Sigmoid colon (tissue), 7 donors: ENCODE measurements at places on chromosomes 12 and 14.

- DNase-seq: no peak
Observed at GRCh38 chr12:75969768-75970167, 61.8 kb downstream of the PHLDA1 start.

GRCh38 chr14:54881761-54882401 lies 20.7 kb downstream of the GCH1 start:
- no peak for DNase-seq

DNA sequence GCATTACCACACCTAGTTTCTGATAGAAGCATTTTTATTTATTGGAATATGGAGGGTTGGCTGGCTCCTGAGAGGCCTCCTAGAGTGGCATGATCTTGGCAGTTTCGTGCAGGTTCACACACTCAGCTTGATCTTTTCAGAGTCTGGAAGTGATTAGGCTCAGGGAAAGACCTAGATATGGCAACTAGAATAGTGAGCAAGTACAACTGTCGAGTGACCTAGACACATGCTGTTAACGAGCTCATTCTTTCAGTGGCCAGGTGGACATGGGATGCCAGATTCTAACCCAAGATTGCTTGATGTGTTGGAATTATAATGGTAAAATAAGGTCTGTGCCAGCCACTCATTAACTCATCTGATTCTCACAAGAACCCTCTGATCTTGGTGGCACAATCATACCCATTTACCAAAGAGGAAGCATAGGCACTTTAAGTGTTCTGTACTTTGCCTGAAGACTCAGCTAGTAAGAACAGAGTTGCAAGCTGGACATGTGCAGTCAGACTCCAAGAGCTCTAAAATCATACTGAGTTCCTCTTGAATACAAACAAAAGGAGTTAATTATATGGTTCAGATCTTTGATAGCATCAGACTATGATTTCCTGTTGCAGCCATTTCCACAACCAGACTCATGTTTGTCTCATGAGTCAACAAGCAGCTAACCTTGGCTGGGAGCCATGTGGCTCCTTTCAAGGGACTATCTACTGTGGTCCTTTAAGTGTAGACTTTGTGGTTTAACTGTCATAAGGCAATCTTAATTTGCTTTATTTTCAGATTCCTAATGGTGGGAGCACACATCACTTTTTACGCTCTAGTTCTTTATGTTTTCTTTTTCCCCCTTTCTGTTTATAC lies 144.2 kb downstream of the PLEKHA5 start:
- peak; percentile 78 for DNase-seq

DNA sequence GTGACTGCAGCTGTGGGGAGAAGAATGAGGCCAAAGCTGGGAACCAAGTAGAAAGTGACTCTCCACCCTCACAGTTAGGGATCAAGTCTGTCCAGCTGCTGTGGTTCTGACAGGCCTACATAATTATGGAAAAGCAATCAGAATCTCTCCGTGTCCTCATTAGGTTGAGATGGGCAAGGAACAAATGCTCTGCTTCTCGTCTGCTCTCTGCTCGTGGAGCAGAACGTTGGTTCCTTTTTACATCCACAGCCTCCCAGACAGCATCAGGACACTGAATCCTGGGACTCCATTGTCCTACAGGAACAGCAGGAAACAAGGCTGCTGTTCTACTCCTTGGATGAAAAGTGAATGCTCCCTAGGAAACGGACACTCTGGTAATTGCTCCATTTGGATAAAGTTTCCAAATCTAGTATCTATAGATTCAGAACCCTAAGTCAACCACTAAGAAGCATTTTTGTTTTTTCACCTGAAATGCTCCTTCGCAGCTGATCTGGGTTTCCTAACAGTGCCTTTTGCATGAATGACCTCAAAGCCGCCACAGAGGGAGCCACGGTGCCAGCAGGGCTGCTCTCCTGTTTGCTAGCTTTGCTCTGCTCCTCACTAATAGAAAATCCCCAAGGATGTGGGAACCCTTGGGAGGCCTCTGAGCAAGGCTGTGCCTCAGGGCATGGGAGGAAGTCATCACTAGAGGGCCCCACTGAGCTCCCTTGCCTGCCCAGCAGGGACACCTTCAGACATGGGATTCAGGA lies 102.0 kb downstream of the EGLN3 start:
- DNase-seq: peak; percentile 71

DNA sequence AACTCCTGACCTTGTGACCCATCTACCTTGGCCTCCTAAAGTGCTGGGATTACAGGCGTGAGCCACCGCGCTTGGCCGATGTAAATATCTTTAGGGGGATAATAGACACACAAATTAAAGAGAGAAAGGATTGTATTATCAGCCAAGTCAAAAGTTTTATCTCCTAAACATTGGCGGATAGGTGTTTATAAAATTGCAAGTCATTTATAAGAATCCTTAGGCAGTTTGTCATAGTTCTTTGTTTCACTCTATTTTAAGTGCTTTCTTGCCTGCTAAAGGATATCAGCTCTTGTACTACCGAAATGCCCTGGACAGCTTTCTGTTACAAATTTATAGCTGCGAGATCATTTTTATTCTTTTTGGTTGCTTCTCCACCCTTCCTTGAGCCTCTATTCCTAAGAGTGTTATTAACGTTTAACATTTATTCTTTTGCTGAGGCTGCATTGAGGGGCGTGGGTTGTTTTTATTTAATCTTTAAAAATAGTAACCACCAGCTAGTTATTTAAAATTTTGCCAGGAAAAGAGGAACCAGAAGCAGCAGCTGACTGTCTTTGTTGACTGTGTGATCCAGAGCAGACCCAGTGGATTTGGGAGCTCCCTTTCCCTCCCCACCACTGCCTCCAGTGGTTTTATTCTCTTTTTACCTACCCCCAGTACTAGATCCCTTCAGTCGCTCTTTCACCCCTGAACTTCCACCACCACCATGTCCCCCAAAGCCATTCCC lies 106.4 kb downstream of the DIP2B start:
- DNase-seq: no peak

GRCh38 chr14:70166530-70167203 lies 22.1 kb downstream of the SLC8A3 start:
- no peak for DNase-seq

DNA sequence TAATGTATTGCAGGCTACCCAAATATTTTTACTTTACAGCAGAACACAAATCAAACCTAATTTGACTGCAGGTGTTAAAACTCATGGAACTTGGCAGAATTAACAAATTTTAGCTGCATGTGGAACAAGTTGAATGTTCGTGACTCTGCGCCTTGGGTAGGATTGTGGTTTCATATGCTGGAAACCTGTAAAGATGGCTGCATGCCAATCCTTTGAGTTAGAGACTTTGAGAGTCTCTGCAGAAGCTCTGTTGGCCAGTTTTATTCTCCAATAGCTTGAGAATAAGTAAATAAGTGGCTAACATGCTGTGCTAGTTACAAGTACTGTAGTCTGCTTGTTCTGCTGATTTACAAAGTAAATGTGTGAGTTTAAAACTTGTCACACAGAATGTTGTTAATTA lies 77.8 kb downstream of the PDE6H start:
- peak; percentile 67 for DNase-seq

- DNase-seq: no peak
Observed at GRCh38 chr14:89757313-89757939, 197.1 kb downstream of the EFCAB11 start.

- DNase-seq: peak; percentile 44
Observed at GRCh38 chr12:109732321-109733305, 19.0 kb downstream of the FAM222A start.

DNA sequence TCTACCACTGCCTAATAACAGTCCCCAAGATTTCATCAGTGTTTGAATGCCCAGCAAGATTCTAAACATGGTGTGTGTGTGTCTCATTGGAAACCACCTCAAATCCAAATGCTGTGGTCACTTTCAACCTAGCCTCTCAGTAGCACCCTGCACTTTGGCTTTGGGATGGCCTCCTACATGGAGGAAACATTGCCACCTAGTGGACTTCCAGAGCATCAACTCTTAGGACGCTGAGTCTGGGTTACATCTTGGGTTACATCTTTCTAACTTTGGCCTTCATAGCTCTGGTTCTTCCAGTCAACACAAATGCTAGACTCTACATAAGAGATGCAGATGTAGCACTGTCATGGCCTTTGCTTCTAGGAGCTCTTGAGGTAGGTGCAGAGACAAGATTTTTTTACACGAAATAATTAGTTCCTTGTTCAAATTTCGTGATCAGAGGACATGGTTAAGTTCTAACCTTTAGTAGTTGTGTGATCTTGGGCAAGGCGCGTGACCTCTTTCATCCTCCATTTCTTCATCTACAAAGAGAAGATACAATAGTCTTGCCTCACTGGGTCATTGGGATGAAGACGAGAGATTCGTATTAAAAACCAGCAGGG lies 113.5 kb upstream of the VASH1 start:
- no peak for DNase-seq

- no peak for DNase-seq
Observed at GRCh38 chr14:59294662-59294992, 106.2 kb downstream of the DAAM1 start.

DNA sequence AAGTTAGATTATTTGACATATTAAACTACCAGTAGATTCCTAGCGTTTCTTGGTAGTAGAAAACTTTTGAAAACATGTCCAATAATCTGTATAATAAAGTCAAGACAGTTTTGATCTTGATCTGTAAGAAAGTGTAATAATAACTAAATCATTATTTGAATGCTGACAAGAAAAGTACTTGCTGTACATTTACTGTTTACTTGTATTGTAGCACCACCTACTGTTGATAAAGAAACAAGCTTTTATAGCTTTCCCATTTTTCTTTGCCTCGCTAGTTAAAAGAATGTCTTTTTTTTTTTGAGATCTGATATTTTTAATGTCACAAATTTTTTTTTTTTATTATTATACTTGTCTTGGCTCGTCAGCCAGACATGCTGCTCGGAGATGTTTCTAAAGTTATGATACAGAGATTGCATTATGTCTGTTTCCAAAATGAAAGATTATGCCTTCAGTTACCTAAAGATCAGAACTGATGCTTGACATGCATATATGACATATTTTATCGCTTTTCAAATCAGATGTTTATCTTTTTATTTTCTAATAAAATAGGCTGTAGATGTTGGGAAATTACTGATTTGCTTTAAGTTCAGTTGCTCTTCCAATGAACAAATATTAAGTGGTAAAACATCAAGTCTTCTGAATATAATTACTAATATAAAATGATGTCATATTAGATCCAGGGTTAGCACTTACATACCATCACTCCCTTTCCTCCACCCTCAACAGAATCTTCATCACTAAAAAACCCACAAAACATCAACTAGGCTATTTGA lies 140.5 kb downstream of the AKAP6 start:
- DNase-seq: no peak

DNA sequence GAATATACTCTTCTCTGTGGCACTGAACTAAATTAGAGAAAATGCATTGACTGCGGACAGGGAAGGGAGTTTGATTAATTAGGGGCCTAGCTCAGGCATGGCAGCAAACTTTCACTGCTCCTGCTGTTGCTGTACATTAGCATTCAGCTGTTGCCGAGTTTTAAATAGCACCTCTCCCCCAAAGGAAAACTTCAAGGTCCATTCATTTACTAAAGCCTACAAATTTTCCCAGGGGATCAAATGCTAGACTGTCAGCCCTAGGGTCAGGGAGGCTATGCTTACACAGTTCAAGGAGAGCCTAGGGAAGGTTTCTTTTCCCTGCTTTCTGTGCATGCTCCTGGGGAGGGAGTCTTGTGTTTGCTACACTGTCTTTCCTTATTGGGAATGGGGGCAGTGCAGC lies 60.0 kb upstream of the GZMB start:
- DNase-seq: no peak

GRCh38 chr14:54140551-54140950 lies 183.9 kb upstream of the BMP4 start:
- DNase-seq: no peak

DNA sequence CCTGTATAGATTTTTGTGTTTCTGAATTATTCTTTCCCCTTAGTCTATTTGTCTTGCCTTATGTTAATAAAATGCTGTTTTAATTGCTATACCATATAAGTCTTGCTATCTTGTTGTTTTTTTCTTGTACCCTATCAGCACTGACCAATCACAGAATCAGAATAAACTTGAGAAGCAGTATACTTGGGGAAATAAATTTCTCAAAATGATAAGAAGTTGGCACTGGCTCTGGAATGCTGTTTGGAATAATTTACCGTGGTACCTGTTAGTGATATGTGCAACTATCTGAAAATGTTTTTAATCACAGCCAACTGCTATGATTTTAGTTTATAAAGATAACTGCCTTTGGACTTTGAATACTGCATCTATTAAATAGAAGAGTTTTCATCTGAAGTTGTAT lies 37.9 kb upstream of the EPS8 start:
- DNase-seq: no peak

GRCh38 chr14:48005986-48006385 lies 330.6 kb upstream of the MDGA2 start:
- DNase-seq: no peak

- DNase-seq: peak; percentile 50
Observed at GRCh38 chr14:94120667-94121340, 8.6 kb downstream of the IFI27L2 start.

- no peak for DNase-seq
Observed at GRCh38 chr12:72631926-72632685, 359.9 kb downstream of the TRHDE start.

DNA sequence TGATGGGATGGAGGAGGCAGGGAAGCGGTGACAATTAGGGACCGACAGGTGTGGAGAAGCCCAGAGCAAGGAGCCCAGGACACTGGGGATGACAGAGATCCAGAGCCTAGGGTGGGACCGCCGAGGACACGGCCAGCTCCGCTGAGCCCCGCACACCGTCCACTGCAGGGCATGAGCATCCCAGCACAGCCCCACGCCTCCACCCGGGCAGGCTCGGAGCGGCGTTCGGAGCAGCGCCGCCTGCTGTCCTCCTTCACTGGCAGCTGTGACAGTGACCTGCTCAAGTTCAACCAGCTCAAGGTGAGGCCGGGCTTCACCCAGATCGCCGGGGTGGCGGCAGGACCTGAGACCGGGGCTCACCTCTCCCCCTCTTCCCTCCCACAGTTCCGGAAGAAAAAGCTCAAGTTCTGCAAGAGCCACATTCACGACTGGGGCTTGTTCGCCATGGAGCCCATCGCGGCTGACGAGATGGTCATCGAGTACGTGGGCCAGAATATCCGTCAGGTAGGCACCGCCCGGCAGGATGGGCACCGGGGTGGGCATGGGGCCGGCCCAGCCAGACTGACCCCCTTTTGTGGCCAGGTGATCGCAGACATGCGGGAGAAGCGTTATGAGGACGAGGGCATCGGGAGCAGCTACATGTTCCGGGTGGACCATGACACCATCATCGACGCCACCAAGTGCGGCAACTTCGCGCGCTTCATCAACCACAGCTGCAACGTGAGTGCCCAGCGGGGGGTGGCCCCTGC lies 23.7 kb downstream of the SETD1B start:
- DNase-seq: no peak

GRCh38 chr14:56394826-56395530 lies 184.6 kb upstream of the TMEM260 start:
- no peak for DNase-seq

GRCh38 chr12:68237619-68238018 lies 12.0 kb upstream of the IL26 start:
- no peak for DNase-seq

GRCh38 chr14:88823968-88824313 lies 510 bp upstream of the TTC8 start:
- no peak for DNase-seq

GRCh38 chr14:104219731-104220214 lies 81.4 kb downstream of the KIF26A start:
- peak; percentile 46 for DNase-seq

- DNase-seq: no peak
Observed at GRCh38 chr12:94879542-94879941, 124.0 kb downstream of the NDUFA12 start.
